ENCODE measurements at places on chromosomes 2 and 18.
A peak's percentile ranks its signal among the peaks of the same experiment; 100 is the strongest.

DNA sequence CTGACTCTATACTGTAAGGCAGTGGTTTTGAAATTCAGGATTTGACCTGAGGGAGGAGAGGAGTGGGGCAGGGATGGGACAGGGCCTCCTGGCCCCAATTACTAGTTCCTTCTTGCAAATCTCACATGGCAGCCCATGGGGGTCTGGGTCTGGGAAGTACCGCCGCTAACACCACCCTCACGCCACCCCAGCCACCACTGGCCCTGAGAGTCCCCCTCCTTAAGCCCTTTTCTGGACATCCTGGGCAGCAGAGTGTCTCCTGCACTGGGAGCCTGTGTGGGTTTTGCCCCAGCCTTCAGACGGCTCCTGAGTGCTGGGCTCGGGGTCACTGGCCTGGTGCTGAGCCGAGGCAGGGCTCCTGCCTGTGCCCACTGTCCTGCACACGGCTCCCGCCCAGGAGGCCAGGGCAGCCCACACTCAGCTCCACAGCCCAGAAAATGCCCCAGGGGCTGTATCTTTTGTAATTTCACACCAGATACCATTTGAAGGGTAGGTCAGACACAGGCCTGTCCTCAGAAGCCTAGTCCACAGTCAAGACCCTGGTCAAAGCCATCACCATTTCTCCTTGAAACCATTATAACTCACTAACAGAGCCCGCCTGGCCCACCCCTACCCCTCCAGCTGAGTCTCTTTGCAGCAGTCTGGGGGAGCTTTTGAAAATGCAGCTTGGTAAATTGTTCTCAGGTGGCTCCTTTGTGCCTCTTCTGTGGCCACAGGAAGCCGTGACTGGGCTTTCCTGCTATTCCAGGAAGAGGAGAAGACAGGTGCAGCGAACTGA lies 55.1 kb downstream of the CYP27C1 start:
- peak; percentile 25 for DNase-seq

DNA sequence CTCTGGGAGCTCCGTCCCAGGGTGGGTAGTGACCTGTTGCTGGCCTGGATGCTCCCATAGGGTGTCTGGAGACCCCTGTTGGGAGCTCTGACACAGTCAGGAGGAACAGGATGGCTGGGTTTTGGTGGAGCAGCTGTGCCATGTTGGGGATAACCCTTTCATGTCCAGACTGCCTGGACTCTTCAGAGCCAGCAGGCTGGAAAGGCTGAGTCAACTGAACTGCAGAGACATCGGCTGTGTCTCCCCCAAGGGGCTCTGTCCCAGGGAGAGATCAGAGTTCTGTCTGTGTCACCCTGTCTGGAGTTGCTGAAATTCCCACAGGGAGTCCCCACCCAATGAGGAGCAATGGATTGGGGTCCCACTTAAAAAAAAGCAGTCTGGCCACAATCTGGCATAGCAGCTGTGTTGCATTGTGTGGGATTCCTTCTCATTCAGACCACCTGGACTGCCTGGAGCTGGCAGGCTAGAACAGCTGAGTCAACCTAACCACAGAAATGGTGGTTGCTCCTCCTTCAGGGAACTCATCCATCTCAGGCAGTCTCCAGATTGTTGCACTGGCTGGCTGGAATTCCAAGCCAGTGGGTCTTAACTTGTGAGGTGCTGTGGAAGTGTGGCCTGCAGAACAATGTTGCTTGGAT lies 37.2 kb downstream of the AGPS start:
- no peak for DNase-seq

DNA sequence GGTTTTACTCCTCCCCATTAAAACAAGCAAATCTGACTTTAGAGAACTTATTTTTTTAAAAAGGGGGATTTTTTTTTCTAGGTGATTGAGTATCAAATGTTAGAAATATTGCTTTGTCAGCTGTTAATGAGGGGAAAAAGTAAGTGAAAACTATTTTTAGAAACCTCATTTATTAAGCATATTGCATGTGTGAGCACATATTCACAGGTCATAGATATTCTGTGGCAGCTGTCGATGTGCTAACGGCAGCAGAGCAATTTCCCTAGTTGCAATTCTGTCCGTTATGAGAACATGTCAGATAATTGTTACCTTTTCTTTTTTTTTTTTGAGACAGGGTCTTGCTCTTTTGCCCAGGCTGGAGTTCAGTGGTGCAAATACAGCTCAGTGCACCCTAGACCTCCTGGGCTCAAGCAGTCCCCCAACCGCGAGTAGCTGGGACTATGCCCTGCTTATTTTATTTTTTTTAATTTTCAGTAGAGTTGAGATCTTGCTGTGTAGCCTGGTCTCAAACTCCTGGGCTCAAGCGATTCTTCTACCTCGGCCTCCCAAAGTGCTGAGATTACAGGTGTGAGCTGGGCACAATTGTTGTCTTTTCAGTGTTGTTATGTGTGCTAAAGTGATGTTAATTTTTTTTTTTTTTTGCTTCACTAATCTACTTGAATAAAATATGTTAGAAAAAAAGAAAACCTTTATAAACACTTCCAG lies 69.8 kb downstream of the MTA3 start:
- DNase-seq = no peak

DNA sequence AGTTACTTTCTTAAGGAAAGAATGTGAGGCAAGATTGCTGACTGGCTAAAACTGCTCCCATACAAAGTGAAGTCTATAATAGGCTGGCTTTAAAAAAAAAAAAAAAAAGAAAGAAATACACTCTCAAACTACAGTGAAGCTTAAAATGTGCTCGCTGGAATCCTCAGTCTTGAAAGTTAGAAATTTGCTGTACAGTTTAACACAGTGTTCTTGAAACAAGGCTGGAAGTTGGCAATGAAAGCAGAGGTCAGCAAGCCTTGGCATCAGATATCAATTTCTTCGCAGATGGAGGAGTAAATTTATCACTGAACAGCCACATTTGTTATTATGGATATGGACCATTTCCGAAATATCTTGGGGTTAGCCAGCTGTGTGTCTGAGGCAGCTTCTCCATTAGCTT lies 392.9 kb downstream of the ZNF516 start:
- DNase-seq = no peak

GRCh38 chr2:168160897-168161296 lies 86.5 kb downstream of the STK39 start:
- DNase-seq = no peak

DNA sequence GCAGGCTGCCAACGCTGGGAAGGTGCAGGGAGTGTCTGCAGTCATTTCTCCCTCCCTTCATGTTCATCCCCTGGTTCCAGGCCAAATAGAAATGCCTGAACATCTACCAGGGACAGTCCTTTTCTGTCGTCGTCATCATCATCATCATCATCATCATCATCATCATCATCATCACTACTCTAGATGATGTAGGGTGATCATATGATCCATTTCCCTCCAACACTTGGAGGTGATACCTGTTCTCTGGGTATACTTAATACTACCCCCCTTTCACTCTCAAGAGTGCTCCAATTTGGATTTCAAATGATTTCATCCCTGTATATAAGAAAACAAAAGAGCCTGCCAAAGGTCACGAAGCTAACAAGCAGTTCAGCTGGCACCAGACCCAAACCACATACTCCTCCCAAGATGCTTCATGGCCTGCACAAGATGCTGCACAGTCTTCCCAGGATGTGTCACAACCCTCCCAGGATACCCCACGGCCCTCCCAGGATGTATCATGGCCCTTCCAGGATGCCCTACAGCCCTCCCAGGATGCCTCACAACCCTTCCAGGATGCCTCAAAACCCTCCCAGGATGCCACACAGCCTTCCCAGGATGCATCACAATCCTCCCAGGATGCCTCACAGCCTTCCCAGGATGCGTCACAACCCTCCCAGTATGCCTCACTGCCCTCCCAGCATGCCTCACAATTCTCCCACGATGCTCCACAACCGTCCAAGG lies 257.9 kb downstream of the DYSF start:
- DNase-seq = no peak

DNA sequence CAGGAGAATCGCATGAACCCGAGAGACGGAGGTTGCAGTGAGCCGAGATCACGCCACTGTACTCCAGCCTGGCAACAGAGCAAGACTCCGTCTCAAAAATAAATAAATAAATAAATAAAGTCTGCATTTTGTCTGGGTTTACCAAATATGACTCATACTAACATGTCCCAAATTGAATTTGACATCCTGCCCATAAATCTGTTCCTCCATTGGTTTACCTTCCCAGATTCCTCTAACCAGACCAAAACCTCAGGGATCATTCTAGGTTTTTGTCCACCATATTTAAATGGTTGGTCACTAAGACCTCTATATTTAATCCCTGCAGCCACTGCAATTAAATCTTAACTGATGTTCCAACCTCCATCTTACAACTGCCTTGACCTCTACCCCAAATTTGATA lies 150.9 kb downstream of the ATAD2B start:
- no peak for DNase-seq

DNA sequence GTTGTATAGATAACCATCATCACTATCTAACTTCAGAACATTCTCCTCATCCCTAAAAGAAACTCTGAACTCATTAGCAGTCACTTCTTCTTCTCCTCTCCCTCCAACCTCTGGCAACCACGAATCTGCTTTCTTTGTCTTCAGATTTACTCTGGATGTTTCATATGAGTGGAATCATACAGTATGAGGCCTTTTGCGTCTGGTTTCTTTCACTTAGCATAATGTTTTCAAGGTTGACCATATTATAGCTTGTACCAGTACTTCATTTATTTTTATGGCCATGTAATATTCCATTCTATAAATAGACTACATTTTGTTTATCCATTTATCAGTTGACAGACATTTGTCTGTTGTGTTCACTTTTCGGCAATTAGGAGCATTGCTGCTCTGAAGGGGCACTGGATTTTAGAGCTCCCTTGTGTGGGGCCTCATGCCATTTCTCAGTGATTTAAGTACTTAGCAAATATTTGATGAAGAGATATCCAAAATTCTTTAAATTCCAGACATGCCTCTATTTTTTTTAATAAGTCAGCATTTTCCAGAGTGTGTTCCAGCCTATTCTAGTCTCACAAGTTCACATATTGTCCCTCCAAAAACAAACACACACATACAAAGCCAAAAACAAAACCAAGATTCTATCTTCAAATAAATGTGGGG lies 22.5 kb upstream of the MAP3K20 start:
- DNase-seq = no peak

- no peak for DNase-seq
Measured at GRCh38 chr2:68726608-68727367, 7.8 kb upstream of the ARHGAP25 start.

DNA sequence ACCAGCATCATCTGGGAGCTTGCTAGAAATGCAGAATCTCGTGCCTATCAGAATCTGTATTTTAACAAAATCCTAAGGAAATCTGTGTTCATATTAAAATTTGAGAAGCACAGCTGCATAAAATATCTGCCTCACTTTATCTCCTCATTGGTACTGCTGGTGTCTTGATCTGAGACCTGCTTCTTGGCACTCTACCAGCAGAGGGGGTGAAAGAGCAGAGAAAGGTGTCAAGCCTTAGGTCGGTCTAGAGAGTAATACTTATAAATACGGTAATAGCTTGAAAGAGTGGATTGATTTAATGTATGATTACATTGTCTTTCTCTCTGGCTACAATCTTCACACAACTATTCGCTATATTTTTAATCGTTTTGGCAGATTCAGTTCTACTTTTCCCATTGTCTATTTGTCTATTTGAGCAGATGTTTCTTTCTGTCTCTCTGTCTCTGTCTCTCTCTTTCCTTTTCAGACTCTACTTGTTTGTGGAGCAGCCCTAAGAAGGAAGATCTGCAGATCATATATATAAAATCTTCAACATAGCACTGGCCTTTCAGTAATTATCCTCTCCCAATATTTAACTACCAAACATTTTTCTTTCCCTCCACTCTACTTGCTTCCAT lies 1.7 kb upstream of the GCG start:
- DNase-seq = no peak

DNA sequence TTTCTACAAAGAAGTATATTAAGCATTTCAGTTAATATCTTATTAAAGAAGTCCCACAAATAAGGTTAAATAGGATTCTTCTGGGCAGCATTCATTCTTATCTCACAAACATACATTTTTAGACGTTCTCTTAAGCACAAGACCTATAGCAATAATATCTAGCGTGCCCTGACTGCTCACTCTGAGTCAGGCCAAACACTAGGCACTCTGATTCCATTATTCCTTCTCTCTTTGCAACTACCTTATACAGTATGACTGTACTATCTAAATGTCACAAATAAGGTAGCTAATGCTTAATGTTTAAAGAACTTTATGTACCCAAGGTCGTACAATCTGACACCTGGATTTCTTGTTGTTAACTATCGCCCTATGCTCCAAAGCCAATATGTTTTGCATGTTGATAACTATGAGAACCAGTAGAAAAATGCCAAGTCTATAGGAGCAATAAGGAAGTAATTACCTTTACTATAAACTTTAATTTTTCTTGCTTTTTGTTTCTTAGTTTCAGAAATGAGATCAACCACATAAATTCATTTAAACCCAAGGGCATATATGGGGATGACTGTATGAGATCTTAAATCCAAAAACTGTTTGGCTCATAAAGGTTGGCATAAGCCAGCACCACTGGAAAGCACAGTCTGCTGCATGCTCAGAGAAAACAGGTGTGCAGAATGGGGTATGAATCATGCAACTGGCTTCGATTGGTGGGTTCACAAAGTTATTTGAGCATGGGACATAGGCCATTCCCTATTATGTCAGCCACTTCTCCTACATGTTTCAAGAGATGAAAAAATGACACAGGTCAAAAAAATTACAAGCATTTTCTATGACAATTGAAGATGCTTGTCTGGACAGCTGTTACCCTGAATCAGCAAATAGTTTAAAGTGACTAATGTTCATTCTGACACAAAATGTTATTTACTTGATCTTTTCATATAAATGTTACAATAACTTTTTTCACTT lies 352.0 kb downstream of the IRS1 start:
- DNase-seq = no peak

- DNase-seq = no peak
Measured at GRCh38 chr2:106316915-106317314, 122.8 kb upstream of the UXS1 start.

DNA sequence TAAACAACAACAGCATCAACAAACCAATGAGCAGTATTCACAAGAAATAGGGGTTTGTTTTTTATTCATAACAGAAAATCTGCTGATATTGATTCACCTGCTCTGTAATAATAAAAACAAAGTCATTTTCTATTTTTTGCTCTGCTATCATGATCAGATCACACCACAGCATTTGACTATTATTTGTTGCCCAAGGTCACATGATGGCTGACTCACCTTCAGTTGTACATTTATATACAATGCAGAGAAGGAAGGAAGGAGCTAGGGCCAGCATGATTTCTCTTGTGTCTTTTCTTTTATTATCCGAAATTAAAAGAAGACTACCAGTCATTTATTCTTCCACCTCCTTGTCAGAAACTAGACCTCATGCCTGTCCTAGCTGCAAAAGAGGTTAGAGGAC lies 1427.7 kb upstream of the CELF4 start:
- DNase-seq = no peak

DNA sequence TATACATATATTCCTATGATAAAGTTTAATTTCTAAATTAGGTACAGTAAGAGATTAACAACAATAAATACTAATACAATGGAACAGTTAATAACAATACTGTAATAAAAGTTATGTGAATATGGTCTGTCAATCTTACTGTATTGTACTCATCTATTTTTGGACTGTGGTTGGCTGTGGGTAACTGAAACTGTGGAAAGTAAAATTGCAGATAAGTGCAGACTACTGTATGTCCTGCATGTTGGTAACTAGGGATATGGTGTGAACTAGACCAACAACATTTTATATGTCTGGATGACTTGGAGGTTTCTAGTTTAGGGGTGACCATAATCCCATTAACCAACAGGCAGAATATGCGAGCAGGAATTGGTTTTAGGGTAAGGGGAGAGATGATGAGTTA lies 23.3 kb downstream of the PHLPP1 start:
- no peak for DNase-seq

GRCh38 chr18:60596928-60597327 lies 224.4 kb upstream of the MC4R start:
- no peak for DNase-seq

GRCh38 chr2:217864963-217865772 lies 137.6 kb downstream of the TNS1 start:
- DNase-seq = no peak
